ENCODE measurements at places on chromosomes 16 and 17. TPM values are rescaled to one million over a fixed set of nuclear protein-coding genes. Genes with fewer than 3 reads are reported as not detected.

SLC2A4 gene
- total RNA-seq = 8.1 TPM

PDIA2 gene
- 2.2 TPM for total RNA-seq

NACA2 gene
- not detected for total RNA-seq

SSTR5 gene
- total RNA-seq = not detected

GRCh38 chr16:6484935-6485334 lies 847.7 kb upstream of the RBFOX1 start:
- DNase-seq = no peak

DNA sequence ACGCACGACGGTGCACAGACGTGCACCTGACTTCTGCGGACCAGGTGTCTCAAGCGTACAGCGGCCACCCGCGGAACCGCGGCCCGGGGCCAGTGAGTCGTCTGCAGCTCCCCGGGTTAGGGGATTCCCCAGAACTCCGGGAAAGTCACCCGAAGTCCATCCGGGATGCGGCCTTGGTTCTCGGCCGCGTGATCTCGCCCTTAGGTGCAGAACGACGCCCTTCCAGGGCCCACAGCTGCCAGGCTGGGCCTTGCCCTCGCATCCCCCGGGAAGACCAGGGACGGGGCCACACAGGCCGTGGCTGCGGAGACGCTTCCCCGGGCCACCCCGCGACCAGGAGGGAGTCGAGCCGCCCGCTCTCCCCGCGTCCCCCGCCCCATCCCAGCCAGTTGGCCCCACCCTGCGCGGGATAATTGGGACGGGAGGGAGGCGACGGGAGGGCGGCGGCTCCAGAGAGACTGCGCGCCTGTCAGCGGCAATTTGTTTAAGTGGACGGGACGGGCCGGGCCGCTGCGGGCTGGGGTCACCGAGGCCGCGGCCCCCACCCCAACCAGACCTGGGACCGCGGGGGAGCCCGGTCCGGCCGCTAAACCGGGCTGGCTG lies 3.6 kb upstream of the TBX2 start:
- DNase-seq = no peak

DNA sequence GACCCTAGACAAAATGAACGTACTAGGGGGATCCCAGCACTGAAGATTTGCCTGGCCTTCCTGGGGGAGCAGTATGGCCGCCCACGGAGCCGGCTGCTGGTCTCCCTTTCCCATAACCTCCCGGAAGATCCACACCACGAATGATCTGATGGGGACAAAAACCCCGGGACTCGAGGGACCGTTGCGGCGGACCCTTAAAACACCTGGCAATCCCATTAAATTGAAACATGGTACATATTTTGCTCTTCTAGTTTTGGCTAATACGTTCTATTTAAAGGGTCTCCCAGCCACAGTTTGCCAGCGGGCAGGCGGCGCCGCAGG lies 45.2 kb upstream of the LCMT1 start:
- DNase-seq = no peak

All from mesenteric fat pad (tissue), 1 donor.